ENCODE measurements at places on chromosomes 5 and 9.
A peak's percentile ranks its signal among the peaks of the same experiment; 100 is the strongest.

DNA sequence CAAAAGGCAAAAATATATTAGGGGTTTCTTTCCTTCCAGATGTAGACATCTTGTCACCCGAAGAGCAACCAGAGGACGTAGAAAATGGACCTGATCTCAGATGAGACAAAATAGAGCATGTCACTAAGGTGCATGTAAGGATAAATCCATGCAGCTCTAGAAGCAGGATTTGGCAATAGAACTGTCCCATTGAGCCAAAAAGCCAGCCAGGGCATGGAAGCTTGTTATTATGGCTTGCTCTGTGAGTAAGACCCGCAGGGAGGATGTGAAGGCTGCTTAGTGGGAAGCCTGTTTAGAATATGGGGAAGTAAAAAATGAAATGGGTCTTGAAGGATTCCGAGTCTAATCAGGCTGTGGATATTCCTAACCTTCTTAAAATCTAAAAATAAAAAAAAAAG, 165.6 kb upstream of the MPDZ start:
- no peak for DNase-seq

DNA sequence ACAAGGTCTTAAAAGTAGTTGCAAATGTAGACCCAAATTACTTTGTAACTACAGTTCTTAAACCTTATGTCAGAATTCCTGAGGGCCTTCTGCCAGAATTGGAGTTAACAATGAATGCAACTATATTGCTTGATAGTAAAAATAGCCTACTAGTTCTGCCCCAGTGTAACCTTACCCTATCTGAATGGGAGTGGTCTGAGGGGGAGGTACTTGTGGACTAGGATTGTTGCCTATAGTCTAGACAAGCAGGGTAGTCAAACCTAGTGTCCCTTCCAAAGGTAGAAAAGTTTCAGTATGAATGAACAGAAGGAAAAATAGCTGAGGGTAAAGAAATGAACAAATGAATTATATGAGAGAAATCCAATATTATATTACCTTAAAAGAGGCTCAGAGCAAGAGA, 242.2 kb downstream of the PJA2 start:
- DNase-seq: no peak

GRCh38 chr9:75071530-75072122, 16.3 kb downstream of the NMRK1 start:
- DNase-seq: no peak

GRCh38 chr9:19446361-19446861, 37.6 kb downstream of the ACER2 start:
- DNase-seq: no peak

- DNase-seq: no peak
These were observed 19.4 kb upstream of the RHOBTB3 start for GRCh38 chr5:95711501-95712346.

- DNase-seq: peak; percentile 89
These were observed 146.3 kb downstream of the SNX18 start for GRCh38 chr5:54663866-54664265.

- no peak for DNase-seq
These were observed 549.9 kb downstream of the IRX1 start for GRCh38 chr5:4145511-4145910.

- peak; percentile 88 for DNase-seq
These were observed 5.9 kb downstream of the DPYSL3 start for GRCh38 chr5:147504011-147504410.

GRCh38 chr5:116370149-116370548, 204.5 kb downstream of the SEMA6A start:
- DNase-seq: no peak

DNA sequence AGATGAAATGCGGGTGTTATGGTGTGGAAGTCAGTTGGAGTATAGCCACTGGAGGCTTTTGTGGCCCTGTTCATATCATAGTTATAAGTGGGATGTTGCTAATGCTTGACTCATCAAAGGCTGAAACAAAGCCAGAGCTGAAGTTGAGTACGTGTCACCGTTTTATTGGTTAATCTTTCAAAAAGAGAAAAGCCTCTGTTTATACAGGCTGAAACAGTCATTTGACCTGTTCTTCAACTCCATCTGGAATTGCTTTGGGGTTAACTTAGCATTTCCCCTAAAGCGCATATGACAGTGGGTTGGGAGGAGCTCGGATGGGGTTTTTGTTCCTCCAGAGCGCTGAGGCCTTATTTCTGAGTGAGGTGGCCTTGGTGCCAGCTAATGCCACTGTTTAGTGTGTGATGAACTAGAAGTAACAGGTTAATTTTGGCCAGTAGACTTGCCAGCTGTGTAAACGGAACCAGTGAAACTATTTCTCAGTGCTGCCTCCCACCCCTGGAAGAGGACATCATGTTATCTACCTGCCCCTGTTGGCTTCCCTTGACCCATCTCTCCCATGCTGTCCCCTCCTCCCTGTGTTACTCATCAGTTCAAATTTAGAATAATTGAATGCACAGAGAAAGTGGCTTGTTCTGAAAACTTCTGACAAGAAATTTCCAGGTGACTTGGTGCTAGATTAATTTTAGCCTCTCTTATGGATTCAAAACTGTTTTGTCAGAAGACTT, 34.2 kb downstream of the MTAP start:
- peak; percentile 99 for DNase-seq

DNA sequence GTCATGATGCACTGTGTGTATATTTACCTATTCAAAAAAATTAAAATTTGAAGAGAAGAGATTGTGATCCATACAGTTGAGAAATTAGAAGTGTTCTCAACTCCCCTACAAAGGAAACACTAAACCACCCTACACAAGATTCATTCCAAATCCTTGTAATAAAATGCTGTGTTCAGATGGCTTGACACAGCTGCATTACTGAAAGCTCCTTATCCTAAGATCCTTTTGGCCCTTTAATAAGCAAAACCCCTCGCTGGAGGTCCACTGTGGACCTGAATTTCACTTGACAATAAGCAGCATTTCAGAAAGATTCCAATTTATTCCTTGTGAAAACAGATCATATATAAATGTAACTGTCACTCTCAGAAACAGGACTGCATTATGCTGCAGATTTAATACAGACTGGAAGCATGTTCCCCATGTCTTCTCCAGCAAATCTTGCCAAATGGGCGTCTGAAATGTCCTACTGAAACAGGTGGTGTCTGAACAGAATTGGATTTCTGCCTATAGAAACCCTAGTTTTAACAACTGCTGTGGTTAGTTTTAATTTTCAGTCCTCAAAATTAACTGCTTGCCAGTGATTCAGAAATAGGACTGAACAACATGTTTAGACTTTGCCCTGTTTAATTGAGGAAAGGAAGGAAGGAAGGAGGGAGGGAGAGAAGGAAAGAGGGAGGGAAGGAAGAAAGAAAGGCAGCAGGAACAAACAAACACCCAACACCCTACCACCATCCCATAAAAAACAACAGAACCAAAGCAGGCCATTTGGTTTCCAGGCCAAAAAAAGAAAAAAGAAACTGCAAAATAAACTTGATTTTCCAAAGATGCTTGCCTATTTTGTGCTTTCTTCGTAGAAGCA, 179.6 kb downstream of the MLLT3 start:
- DNase-seq: peak; percentile 82

DNA sequence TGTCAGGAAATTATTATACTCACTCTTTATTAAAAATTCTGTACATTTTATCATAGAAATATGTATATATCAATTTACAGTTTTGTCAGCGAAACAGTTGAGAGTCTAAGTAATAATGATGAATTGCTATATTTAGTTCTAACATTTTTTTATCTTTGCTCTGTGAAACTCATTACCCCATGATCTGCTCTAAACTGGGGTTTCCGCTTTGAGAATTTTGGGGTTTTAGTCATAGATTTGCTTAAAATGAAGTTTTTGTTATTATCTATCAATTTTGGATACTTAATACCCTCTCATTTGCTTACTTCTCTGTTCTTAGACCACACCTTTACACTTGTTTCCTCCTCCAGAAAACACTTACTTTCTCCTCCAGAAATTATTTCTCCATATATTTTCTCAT, 333.8 kb upstream of the MPDZ start:
- DNase-seq: no peak

- DNase-seq: peak; percentile 28
These were observed 208.0 kb upstream of the ARRDC3 start for GRCh38 chr5:91591076-91591475.

DNA sequence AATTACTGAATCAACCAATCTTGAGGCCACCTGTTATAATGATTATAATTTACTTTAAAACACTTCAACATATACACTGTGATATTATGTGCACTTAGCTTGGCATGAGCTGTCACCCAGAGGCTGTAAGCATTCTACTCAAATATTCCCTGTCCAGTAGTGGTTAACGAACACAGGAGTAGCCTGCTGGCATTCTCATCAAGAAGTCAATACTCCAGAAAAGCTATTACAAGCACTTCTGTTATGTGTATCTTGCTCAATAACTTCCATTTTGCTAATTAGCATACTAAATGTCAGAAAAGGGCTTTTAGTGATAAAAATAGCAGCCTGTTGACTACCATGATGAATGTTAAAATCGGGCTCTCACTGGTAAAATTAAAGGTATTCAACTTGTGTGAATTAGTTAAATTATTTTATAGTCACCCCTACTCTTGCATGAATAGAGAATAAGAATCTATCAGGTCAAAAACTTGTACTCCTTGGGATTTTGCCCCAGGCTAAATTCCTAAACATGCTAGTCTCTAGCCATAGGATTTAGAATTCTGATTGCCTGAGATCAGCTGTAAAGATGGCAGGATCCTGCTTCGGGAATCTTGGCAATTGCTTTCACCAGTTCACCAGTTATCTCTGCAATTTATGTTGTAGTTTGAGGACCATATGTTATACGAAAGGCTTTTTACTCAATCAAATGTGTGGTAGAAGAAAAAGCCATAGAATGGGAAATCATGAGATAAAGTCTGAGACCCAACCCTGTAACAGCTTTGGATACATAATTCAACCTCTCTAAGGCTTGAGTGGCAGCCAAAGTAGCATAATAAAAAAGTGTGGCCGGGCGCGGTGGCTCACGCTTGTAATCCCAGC, 43.4 kb upstream of the PAM start:
- DNase-seq: no peak

DNA sequence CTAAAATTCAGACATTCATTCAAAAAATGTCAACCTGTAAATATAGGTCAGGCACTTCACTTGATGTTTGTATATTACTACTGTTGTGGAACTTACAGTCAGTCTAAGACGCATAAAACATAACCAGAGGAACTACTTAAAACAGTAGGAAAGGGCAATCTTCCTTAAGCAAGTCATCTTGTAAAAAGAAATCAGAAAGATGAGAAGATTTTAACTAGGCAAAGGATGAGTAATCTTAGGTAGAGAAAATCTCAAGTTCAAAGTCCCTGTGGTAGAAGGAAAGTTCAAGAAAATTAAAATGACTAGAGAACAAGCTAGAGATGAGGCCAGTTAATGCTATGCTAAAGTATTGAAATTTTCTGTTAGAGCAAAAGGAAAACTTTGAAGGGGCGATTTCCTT, 152.4 kb downstream of the RAPGEF6 start:
- DNase-seq: no peak

DNA sequence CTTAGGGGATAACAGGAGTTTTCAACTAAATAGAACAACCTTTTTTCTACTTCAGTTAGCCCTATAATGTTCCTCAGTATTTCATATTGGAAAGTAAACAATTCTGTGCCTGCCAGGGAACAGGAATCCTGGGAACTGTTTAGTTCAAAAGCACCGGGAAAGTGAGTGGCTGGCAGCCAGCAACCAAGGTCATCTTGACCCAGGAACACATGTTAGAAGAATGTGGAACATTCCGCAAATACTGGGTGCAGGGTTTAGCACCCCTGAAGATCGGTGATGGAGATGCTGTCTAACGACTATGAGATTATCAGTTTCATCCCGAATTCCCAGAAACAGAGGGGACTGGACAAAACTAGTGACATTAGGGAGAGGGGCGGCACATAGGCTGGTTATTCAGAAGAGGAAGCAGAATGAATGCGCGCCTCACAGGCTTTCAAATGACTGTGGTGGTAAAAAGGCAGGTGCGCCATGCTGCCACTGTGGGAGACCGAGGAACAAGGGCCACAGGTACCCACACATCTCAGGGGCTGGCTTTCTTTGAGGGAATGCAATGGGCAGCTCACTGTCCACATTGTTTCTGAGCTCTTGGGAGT, 51.2 kb downstream of the IPPK start:
- no peak for DNase-seq

DNA sequence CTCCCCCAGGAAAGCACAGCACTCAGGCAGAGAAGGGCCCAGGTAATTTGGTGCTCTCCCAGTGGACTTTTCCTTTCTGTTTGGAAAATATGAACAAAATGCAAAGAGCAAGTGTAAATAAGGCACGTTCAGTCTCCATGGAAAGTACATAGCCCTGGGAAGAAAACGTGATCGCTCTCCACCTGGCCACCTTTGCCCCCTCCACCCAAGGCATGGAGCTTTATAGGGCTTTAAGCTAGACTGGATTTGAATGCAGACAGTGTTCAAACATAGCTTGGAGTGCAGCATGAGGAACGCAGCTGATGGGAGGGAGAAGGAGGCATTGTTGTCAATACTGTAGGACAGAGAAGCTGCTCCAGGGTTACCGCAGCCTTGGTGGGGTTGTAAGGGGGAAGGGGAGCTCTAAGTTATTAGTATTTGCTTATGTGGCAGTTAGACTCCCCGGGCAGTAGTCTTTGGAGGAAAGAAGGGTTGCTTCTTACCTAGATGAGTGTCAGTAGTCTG, 500.2 kb downstream of the SPOCK1 start:
- no peak for DNase-seq

- DNase-seq: no peak
These were observed 129.3 kb downstream of the EFNA5 start for GRCh38 chr5:107541400-107541799.

GRCh38 chr5:79255786-79256557, 20.0 kb downstream of the JMY start:
- peak; percentile 42 for DNase-seq

GRCh38 chr9:124774129-124774978, 2.6 kb upstream of the OLFML2A start:
- peak; percentile 68 for DNase-seq

DNA sequence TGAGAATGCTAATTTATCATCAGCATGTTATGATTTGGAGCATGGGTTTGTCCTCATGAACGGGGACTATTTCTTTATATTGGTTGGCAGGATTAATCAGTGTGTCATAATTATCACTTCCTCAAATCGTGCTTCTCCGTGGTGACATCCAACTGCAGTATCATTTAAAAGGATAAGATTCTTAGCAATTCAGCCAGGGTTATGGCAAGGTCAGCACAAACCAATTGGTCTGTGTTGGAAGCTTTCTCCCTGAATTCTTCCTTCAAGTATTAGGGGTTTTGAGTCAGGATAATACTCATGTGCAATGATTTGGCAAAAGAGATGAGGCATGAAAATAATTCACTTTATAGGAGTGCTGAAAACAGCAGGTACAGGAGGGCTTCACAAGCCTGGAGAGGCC, 5.5 kb upstream of the CAMLG start:
- DNase-seq: no peak

GRCh38 chr5:124812771-124813358, 66.4 kb upstream of the ZNF608 start:
- DNase-seq: no peak
